LNCaP clone FGC (cell line): ENCODE measurements at places on chromosomes 5 and 9.

GRCh38 chr5:92206681-92207080 is 823.6 kb upstream of the ARRDC3 start:
- no peak for DNase-seq

- no peak for DNase-seq
These were observed 369.5 kb downstream of the TMEM167A start for GRCh38 chr5:82707741-82708140.

GRCh38 chr5:138369706-138370105 is 17.2 kb downstream of the KDM3B start:
- DNase-seq: no peak

GRCh38 chr5:160185626-160186360 is 43.5 kb upstream of the FABP6 start:
- no peak for DNase-seq

GRCh38 chr5:112696786-112697185 is 40.9 kb upstream of the APC start:
- no peak for DNase-seq

- DNase-seq: no peak
These were observed 46.6 kb downstream of the ATG10 start for GRCh38 chr5:82018462-82018861.

DNA sequence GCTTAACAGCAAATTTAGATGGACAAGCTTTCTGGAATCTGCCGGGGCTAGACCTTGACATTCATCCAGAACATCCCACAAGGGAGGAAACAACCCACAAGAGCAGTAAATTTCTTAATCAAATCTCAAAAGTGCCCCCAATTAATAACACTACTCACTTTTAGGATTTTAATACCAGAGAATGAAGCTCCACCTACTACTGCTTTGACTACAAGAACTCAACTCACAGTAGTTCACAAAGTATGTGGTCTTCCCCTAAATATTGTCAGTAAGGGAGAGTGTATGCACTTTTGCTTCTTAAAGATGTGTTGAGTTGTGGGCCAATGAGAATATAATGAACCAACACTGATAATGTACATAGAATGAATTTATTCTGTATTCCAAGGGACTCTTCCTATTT is 94.7 kb downstream of the EBF1 start:
- DNase-seq: no peak

DNA sequence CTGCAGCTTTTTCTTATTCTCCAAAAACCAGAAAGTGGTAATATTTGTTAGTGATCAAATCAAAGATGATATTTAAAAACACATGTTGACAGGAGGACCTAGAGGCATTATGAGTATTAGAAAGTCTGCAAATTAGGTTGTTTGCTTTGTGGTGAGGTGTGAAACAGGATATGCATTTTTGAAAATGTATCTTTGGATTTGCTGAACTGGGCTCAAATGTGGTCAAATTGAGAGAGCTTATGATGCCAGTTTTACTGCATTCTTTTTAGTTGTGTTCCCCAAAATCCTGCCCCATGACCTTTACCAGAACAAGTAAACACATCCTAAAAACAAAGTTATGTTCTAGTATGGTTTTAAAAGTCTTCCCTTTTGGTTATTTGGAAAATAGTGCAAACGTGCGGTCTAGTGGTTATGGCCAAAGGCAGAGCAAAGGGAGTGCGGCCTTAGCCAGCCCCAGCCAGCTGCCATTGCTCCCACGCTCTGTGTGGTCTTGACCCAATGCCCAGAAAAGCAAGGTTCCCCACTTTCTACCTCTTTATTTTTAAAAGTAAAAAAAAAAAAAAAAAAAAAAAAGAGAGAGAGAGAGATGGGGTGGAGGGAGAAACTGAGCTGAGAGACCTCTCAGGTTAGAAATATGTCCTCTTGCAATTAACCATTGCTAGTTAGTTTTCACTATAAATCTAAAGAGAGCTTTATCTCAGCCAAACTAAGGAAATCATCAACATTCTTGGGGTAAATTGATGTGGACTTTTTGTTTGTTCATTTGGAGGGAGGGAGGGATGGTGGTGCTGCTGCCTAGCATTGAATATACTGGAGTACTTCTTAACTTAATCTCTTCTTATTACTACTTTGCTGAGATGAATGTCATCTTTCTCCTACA is 176.6 kb downstream of the ARHGAP26 start:
- no peak for DNase-seq

- peak; percentile 85 for DNase-seq
These were observed 143.4 kb upstream of the APC start for GRCh38 chr5:112594095-112594850.

- peak; percentile 75 for DNase-seq
These were observed 1.9 kb upstream of the CDKN2B start for GRCh38 chr9:22010866-22011625.

GRCh38 chr9:86176468-86176867 is 77.1 kb upstream of the GOLM1 start:
- DNase-seq: no peak

- no peak for DNase-seq
These were observed 118.8 kb downstream of the PRDM6 start for GRCh38 chr5:123207852-123208251.

- no peak for DNase-seq
These were observed 104.3 kb upstream of the FSTL4 start for GRCh38 chr5:133716532-133717183.

DNA sequence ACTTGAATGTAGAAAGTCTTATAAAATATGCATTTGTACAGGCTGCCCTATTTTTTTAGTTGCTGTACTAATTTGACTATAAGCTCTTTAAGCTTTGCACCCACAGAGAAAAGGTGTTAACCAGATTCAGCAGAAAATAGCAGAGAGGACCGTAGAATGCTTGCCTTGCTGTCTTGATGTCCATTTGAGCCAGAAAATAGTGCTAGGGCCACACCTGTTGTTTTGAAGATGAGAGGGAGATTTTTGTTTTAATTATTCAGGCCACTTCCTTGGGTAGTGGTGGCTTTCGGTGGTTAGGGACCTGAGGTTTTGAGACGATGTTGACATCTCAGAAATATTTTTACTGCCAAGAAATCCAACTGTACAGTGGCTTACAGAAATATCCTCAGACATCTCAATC is 196.0 kb downstream of the SPATA31D1 start:
- no peak for DNase-seq

DNA sequence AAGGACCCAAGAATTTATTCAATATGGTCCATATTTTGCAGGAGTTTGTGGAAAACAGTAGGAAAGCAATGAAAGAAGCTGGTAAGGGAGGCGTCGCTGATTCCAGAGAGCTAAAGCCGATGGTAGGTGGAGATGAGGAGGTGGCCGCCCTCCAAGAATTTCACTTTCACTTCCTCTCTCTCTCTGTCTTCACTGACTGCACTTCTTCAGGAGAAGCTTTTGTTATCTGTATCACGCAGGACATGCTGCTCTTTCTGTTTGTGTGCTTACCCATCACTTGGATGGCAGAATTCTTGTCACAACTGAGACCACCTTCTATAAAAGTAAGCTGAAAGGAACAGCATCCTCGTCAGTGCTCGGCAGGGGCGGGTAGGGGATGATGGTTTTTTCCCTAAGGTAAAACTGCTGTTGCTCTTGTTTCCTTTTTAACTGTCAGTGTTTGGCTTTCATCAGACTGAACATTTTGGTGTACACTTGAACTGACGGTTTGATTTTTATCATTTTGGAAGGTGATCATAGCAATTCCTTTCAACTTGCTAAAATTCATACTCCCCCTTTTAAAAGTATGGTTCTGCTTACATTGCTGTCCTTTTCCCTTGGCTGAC is 62.4 kb upstream of the FSD1L start:
- no peak for DNase-seq

- DNase-seq: no peak
These were observed 35.6 kb upstream of the ANXA1 start for GRCh38 chr9:73116031-73116430.

- DNase-seq: no peak
These were observed 83.4 kb downstream of the CPLANE1 start for GRCh38 chr5:37165761-37166160.

DNA sequence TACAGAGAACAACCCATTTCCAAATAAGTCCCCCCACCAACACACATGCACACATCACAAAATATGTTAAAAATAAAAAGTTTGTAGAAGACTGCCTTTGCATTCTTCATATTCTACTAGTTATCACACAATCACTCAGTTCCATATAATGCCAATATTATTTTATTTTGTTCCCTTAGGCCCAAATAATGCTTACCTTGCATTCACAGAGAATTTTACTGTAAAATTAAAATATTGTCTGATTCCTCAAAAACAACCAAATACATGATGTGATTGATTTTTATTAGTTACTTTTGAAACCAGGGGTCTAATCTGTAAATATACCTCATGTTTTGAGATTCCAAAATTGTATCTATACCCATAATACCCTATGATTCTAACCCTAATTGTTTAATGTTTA is 536.9 kb downstream of the CDH12 start:
- DNase-seq: no peak

- peak; percentile 43 for DNase-seq
These were observed 203.4 kb downstream of the MCTP1 start for GRCh38 chr5:95081500-95081960.

- DNase-seq: no peak
These were observed 9.7 kb upstream of the OBP2A start for GRCh38 chr9:135536216-135536615.

GRCh38 chr5:153429761-153430380 is 60.6 kb upstream of the GRIA1 start:
- no peak for DNase-seq

DNA sequence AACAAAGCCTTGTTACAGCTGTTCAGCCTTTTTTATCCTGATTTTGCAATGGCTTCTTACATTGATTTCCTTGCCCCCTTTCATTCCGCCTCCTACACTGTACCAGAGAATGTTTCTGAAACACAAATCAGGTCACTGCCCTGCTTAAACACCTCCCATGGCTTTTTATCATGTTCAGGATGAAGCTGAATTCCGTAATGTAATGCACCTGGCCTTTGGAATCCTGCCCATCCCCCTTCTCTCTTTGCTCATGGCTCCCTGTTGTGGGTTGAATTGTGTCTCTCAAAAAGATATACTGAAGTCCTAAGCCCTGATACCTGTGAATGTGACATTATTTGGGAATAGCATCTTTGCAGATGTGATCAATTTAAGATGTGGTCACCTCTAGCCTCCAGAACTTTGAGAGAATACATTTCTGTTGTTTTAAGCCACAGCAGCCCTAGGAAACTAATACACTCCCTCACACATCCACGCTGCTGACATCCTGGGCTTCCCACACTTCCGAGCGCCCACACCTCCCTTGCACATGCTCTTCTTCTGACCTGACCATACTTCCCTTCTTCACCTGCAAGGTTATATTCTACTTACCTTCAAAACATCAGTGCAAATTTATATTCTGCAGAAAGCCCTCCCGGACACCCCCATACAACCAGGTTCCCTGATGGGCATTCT is 101.2 kb downstream of the DNAH5 start:
- no peak for DNase-seq

GRCh38 chr5:112917453-112917995 is 4.5 kb downstream of the REEP5 start:
- no peak for DNase-seq

GRCh38 chr5:31800351-31800750 is 161.4 kb downstream of the PDZD2 start:
- DNase-seq: no peak

- no peak for DNase-seq
These were observed 112.4 kb downstream of the INVS start for GRCh38 chr9:100211476-100211875.

DNA sequence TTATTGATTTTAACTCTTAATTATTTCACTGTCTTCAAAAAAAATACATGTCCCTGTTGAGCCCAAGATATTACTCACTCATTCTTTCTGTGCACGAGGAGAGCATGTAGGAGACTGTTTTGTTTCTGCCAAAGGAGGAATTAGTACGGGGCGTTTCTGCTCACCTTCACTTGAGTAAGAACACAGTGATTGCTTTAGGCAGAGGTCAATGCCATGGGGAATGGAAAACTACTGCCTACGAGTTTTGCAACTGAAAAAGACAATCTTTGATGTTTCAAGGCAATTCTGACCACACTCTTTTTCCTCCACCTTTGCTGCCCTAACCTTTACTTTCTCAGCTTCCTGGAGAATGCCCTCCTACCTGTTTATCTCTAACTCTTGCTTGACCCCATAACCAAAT is 109.4 kb downstream of the CCDC192 start:
- DNase-seq: no peak

- DNase-seq: no peak
These were observed 22.3 kb upstream of the TAL2 start for GRCh38 chr9:105639936-105640335.

DNA sequence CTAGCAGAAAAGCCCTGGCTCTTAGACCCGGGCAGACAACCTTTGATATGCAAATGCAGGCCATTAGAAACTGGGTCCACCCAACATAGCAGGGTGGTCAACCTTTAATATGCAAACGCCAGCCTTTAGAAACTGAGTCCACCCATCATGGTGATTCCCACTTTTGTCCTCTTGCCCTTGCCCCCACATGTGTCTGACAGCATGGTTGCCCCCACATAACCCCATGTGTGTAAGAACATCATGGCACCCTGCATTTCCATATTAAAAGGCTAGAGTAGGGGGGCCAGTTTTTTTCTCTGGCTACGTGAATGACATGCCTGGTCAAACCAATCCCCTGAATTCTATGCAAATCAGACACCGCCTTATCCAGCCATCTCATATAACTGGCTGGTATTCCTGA is 273.2 kb upstream of the PRDM9 start:
- no peak for DNase-seq

DNA sequence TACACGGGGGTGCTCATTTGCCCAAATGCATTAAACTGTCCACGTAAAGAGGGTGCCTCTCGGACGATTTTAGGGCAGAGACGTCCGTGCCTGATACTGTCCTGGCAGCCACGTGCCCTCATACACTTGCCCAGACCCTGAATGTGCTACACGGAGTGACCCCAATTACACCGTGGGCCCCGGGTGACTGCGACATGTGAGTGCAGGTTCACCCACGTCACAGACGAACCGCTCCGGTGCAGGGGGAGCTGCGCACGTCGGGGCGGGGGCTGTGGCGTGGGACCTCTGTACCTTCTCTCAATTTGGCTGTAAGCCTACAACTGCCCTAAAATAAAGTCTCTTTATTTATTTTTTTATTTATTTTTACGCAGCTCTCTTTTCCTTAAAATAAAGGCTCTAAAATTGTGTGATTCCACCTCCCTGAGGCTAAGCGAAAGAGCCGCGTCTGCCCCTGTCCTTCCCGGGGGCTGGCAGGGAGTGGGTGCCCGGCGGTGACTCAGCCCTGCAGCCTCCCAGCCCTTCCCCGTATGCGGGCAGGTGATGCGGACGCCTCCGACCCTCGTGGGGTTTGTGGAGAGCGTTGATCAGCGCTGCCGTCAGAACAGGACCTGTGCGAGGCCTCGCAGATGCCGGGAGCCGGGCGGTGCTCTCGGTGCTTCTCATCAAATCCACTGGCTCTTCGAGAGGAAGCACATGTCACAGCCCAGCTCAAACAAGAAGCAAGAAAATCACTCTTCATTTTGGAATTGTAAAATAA is 9.2 kb upstream of the EGFL7 start:
- no peak for DNase-seq

GRCh38 chr5:61816146-61816545 is 484.1 kb downstream of the ZSWIM6 start:
- no peak for DNase-seq

DNA sequence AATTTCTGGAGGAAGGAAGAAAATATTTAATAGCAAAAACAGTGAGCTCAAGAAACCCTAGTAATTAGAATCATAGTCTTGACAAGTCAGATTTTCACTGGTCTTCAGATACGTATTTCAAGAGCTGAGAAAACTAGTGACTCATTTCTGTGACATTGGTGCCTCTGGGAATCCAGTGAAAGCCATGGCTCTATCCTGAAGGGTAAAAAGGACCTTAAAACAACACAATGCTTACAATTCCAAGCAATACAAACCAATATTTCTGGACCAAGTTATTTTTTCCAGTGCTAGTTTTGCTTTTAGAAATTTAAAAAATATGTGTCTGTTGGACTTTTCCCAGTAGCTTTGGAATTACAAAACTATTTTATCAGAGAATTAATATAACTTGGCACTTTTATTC is 140.3 kb downstream of the LPAR1 start:
- DNase-seq: no peak
